Smooth muscle cell of the pulmonary artery (primary cell): ENCODE measurements at places on chromosomes 5 and 9. TPM values are rescaled to one million over a fixed set of nuclear protein-coding genes. Genes with fewer than 3 reads are reported as not detected.

OR1J2 gene
- total RNA-seq, result 0.50 TPM in 1 of 2 replicates, not detected in the other

PKN3 gene
- total RNA-seq, result 0.46 and 0.59 TPM in 2 replicates

PAEP gene
- not detected in 2 replicates for total RNA-seq

HACD4 gene
- total RNA-seq, result 2.0 and 5.0 TPM in 2 replicates

TRUB2 gene
- 18.8 and 24.4 TPM in 2 replicates for total RNA-seq
